ENCODE measurements at places on chromosomes 5 and 9.

DNA sequence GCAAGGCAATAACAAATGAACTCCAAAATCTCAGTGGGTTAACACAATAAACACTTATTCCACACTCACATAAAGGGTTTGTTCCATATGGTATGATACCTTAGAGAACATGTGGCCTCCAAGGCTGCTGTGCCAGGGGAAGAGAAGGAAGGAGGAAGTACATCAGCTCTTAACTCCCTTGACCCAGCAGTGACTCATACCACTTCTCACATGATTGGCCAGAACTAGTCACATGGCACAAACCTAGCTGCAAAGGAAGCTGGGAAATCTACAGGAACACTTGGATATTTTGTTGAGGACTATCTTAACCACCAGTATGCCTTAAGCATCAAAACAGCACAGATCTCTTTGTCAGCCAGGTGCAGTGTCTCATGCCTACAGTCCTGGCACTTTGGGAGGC is 99.3 kb downstream of the SLIT3 start:
- no peak for DNase-seq

GRCh38 chr5:61599370-61600122 is 267.5 kb downstream of the ZSWIM6 start:
- no peak for DNase-seq

GRCh38 chr9:4258320-4259090 is 41.4 kb downstream of the GLIS3 start:
- DNase-seq, result no peak

- DNase-seq, result peak; percentile 51
Observed at GRCh38 chr9:133103183-133103986, 17.7 kb downstream of the RALGDS start.

DNA sequence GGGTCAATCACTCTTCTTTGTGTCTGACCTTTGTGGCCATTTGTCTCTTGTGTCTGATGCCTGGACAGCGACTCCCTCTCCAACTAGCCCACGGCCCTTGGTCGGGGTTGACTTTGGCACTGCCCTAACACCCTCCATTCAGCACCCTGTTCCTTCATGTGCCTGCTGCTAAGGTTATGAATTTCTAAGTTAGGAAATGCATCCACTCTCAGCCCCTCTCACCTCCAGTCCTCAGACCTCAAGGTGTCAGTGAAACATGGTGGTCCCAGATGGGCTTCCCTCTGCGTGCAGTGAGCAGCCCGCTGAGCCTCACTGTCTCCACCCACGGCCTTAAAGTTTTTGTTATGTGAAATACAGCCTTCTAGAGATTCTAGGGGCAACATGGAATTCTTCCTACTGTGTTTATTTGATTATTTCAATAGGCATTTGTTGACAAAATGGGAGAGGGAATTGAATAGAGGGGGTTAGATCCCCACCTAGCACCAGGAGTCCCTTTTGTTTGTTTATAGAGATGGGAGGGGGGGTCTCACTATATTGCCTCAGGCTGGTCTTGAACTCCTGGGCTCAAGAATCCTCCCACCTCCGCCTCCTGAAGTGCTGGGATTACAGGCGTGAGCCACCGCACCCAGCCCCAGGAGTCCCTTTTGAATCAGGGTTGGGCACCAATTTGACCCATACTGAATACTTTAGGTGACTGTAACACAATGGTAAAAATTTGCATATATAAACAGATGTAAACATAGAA is 1.6 kb upstream of the GLIPR2 start:
- no peak for DNase-seq

All from activated CD4-positive, alpha-beta T cell treated with anti-CD3 and anti-CD28 coated beads, Interleukin-2, amount 50 U/mL, for 16 hours (primary cell).